NCI-H82 (cell line): ENCODE measurements at places on chromosomes 16 and 17.
A peak's percentile ranks its signal among the peaks of the same experiment; 100 is the strongest.

DNA sequence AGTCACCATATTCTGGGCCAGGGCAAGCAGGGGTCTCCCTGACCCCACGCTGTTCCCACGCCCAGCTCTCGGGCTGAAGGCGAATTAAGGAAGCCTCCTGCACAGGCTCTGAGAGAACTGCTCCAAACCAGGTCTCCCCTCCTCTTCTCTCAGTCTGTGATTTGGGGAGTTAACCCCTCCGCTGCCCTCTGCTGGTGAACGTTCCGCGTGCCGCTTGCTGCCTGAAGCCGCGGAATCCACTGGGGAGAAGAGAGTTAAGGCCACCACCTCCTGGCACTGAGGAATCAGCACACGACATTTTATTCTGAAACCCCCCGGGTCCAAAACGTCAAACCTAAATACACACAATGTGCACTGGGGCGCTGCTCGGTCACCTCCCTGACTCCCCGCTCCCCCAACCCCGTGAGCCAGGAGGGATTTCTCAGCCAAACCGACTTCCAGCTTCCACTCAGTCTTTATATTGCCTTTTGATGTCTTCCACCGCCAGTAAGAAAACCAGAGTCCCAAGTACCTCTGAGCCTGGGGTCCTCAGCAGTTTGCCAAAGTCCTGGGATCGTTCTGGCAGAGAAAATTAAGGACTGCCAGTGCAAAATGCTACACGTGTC is 54.4 kb upstream of the RCVRN start:
- peak; percentile 87 for DNase-seq

GRCh38 chr17:14427900-14428647 is 127.2 kb downstream of the HS3ST3B1 start:
- no peak for DNase-seq

DNA sequence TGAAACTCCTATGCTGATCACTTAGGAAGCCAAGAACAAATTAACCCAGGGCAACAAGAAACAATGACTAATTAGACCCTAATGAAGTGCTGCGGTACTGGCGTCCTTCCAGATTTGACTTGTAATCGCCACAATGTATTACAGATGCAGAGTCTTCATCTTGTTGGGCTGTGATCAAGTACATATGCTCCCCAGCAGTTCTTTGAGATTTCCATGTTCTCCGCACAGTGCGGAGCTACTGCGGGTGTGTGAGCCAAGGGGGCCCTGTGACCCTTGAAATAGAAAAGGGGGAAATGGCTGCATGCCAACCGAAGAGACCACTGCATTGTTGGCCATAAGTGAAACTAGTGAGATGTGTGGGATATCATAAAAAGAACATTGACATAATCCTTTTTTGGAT is 469.9 kb downstream of the MAF start:
- no peak for DNase-seq

DNA sequence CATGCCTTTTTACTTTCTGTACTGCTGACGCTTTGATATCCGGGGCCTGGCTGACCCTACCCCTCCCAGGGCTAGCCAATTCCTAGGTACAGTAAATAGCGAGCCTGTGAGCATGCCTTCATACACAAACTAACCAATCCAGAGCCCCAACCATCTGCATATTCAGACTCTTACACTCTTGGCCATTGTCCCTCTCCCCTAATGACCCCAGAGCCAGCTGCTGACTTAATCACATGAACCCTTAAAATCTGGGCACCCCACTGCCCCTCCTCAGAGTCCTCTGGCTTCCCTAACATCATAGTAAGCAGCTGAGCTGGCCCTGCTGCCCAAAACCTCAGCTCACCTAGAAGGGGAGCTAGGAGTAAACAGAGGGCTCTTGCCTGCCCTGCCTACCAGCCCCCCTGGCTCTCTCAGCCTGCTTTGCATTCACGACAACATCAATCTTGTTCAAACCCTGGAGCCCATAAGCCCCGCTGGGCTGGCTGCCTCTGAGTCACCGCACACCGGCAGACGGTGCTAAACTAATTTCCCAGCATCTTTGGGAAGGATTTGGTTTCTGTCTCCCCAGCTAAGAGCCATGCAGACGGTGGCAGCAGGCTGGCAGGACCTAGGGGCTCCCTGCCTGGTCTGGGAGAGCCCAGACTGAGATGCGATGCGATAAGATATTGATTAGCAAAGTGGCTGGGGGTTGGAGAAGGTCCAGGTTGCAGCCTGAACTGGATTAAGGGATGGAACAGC is 63.2 kb downstream of the CLEC19A start:
- DNase-seq: peak; percentile 98

DNA sequence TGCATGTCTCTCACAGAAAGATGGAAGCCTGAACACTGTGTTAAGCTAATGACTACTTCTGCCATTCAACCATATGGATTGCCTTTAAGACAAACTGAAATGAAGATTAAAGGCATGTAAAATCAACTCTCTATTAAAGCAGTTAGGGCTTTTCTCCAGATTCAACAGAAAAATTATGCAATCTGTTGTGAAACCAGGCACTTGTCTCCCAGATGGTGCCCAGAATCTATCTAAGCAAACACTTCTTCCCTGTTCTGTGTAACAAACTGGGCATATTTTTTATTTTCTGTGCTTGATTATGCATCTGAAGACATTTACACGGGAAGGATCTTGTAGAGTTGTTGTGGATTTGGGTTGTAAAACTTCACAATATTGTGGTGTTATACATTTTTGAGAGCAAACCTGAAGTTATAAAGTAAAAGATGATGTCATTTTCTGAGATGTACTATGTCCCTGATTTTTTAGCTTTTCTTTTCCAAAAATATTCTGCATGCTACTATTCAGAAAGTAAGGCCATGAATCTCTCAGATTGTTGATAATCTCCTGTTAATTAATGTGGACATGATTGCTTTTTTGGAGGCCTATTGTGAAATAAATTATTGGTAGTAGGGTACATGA is 1550.3 kb downstream of the CDH8 start:
- DNase-seq: no peak

DNA sequence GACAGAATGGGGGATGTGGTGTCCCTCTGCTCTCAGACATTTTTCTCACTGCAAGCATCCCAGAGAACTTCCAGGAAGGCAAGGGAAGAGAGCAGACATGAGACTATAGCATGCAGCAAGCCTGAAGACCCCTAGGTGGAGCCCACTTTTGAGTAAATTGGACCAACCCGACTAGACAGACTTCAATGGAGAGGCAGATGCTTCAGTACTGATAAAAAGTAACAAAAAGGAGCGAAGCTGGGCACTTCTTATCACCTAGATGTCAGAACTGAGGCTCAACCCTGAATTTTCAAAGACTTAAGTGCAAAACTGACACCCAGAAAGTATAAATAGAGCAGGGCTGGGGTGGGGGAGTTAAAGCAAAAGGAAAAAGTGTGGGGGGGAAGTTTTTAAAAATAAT is 130.8 kb downstream of the PMP22 start:
- DNase-seq: no peak

DNA sequence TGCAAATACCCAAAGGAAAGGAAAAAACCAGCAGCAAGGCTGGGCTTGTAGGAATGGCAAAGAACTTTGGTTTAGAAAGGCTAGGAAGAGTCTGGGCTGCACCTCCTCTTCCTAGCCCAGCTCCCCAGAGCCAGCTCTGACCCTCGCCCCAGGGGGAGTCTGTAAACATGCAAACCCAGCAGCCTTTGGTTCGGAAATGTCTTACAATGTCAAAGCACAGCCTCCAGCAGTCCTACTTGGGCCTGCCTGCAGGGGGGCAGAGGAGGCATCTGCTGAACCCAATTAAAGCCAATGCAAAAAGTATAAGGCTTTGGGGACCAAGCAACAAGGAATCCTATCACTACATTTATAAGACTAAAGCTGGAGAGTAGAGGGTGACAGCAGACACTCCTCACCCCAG is 5.0 kb upstream of the FTSJ3 start:
- no peak for DNase-seq

DNA sequence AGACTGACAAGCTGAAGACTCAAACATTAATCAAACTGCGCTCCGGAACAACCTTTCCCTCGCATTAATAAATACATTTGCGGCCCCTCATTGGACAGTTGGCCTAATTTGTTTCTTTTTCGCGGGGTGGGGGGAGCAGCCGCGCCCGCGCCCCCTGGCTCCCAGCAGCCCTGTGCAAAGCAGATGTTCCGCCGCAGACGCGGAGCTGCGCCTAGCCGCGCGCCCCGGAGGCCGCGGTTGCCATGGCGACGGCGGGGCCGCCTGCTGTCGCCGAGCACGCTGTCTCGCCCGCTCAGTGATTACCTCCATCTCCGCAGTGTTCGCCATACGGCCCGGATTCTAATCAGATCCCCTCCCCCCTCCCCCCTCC is 25.5 kb downstream of the COPZ2 start:
- DNase-seq: peak; percentile 99

GRCh38 chr16:17026600-17027242 is 444.0 kb downstream of the XYLT1 start:
- no peak for DNase-seq

- no peak for DNase-seq
These were observed 68.1 kb upstream of the CPHXL start for GRCh38 chr16:75794426-75794825.

DNA sequence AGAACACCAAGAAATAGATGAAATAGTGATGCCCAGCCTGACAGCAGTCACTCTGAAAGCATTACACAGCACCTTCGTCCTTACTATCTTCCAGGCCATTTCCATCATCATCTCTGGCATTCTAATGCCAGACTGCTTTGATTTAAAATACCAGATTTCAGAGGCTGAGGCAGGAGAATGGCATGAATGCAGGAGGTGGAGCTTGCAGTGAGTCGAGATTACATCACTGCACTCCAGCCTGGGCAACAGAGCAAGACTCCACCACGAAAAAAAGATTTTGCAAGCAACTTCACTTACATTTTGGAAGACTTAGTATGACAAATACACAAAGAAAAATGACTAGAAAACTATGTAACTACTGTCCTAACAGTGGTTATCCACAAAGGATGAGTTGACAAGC is 244.0 kb downstream of the CPPED1 start:
- no peak for DNase-seq

- DNase-seq: no peak
These were observed 19.1 kb downstream of the PDP2 start for GRCh38 chr16:66899310-66899944.

- DNase-seq: no peak
These were observed 235.2 kb upstream of the CDH5 start for GRCh38 chr16:66131156-66131807.

- DNase-seq: no peak
These were observed 22.6 kb upstream of the PMP22 start for GRCh38 chr17:15287538-15288267.

DNA sequence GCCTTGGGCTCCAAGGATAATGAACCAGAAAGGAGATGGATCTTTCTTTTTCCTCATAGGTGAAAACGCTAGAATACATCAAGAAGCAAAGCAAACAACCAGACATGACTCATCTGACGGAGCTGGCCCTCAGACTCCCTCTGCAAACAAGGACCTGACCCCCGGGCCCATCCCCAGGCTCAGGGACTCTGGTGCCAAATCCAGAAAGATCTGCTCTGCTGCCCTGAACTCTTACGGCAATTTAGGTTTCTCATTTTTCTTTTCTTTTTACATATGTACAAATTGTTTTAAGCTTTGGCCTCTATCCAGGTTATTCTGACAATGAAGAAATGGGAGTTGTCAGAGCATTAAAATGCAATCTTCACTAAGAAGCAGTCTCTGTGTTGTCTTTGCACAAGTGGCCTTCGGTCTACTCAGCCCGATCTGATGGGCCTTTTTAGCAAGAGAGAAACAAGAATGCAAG is 17.7 kb downstream of the KNOP1 start:
- no peak for DNase-seq

DNA sequence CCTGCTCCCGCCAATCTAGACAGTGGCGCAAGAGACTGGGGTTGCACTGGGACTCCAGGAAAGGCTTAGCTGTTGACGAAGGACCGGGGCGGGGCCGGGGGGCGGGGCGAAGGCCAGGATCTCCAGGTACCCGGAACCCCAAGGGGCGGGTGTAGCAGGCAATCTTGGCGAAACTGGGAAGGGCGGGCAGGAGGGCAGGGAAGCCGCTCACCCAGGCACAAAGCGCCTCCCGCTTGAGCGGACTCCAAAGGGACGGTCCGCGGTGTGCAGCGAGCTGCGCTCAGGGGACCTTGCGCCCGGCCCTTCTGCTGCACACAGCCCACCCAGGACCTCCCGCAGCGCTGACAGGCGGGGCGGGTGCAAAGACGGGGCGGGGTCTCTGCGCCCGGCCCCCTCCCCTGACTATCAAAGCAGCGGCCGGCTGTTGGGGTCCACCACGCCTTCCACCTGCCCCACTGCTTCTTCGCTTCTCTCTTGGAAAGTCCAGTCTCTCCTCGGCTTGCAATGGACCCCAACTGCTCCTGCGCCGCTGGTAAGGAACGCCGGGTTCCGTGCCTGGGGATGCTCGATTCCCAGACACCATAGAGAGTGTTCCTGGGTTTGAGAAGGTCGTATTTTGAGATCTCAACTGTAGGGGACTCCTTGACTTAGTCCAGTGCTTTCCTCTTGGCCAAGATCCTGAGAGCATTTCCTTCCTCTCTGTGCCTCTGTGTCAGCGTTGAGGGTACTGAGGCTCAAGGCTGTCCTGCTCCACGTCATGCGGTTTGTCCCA is at the start of gene MT1F:
TSS of gene MT1F (plus strand) at position 405 of the 772 bp plus-strand sequence. CDS start at position 505, 100 bp downstream.
- peak; percentile 71 for DNase-seq

- no peak for DNase-seq
These were observed 38.3 kb downstream of the STX8 start for GRCh38 chr17:9537177-9537776.

GRCh38 chr17:21029036-21029435 is 13.8 kb downstream of the USP22 start:
- no peak for DNase-seq

- no peak for DNase-seq
These were observed 5.0 kb upstream of the NPRL3 start for GRCh38 chr16:143456-143855.

- DNase-seq: no peak
These were observed 14.9 kb upstream of the FASN start for GRCh38 chr17:82112914-82113311.

DNA sequence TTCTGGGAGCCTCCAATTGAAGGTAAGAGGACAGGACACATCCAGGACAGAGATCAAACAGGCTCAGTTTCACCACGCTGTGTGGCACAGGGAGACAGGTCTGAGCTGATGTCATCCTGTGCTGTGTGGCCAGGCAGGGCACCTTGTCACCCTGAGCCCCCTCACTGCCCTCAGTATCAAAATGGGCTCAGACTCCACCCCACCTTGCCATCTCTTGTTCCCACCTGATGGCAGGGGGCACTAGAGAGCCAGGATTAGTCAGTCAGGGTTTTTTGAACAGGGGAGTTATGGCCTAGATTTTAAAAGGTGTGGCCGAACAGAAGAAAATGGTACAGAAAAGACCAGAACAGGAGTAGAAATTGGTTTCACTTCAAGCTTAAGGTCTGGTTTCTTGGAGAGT is 2.6 kb downstream of the KAT2A start:
- peak; percentile 59 for DNase-seq

GRCh38 chr17:59746849-59747445 is 39.5 kb downstream of the VMP1 start:
- DNase-seq: peak; percentile 41

GRCh38 chr16:23768581-23768980 is 13.8 kb downstream of the CHP2 start:
- DNase-seq: no peak

- no peak for DNase-seq
These were observed 16.8 kb downstream of the CDR2 start for GRCh38 chr16:22357635-22357971.
